Stimulated activated CD8-positive, alpha-beta memory T cell treated with anti-CD3 and anti-CD28 coated beads, Interleukin-7, amount 100 ng/mL, for 1 hour (primary cell): ENCODE measurements at places on chromosomes 3 and 15.

- no peak for DNase-seq
Observed at GRCh38 chr3:152316318-152316717, 47.6 kb downstream of the MBNL1 start.

DNA sequence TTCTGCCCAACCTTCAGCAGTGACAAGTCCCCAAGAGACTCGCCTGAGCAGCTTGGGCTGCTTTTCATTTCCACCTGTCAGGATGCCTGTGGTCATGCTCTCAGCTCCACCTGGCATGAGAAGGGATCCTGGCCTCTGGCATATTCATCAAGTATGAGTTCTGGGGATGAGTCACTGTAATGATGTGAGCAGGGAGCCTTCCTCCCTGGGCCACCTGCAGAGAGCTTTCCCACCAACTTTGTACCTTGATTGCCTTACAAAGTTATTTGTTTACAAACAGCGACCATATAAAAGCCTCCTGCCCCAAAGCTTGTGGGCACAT lies 3.5 kb downstream of the MYD88 start:
- DNase-seq = no peak

- DNase-seq = no peak
Observed at GRCh38 chr15:66057089-66057488, 187.8 kb downstream of the RAB11A start.

DNA sequence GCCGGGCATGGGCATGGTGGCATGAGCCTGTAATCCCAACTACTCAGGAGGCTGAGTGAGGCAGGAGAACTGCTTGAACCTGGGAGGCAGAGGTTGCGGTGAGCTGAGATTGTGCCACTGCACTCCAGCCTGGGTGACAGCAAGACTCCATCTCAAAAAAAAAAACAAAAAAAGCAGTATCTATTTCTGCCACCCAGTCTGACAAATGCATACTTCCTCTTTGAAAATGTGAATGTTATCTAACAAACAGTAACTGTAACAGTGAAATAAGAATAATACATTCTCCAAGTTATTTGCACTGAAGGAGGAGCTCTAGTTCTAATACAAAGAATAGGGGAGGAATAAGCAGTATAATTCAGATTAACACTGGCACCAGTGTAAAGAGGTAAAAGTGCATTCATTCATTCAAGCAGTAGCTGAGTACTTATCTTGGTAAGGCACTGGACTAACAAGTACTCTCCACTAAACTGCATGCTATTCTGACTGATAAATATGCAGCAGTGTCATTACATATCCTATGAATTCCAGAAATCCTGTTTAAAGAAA lies 12.9 kb downstream of the VPS13C start:
- DNase-seq = no peak

GRCh38 chr3:110583373-110583935 lies 488.2 kb upstream of the NECTIN3 start:
- DNase-seq = no peak

- DNase-seq = no peak
Observed at GRCh38 chr15:63473007-63473748, 31.2 kb upstream of the USP3 start.

GRCh38 chr3:136962927-136963326 lies 5.1 kb downstream of the IL20RB start:
- DNase-seq = no peak

DNA sequence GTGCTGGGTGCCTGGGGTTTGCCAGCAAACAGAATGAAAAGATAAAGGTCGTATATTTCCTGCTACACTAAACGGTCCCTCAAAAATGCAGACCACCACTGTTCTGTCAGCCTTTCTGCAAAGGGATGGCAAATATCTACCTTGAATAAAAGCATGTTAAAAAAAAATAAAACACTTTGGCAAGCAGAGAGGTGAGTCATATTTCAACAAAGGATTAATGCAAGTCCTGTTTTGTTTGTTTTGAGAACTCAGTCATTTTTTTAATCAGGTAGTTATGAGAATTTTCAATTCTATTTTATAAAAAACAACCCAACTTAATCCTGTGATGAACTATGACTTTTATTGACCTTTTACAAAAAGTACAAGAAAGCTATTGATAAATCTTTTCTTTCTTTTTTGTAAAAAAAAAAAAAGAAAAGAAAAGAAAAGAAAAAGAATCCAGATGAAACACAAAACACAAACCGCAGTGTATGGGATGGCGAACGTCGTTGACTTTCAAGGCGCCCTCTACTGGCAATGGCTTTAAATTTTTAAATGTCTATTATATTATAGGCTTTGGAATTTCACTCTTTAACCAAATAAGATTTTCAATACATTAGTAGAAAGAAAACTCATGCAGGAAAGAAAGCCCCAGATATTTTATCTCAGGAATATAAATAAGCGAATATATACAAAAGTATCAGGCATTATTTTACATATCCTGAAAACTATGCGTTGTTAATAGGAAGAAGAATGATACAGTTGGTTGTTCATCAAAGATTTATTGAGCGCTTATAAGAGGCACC lies 87.8 kb downstream of the NCEH1 start:
- DNase-seq = peak; percentile 4

DNA sequence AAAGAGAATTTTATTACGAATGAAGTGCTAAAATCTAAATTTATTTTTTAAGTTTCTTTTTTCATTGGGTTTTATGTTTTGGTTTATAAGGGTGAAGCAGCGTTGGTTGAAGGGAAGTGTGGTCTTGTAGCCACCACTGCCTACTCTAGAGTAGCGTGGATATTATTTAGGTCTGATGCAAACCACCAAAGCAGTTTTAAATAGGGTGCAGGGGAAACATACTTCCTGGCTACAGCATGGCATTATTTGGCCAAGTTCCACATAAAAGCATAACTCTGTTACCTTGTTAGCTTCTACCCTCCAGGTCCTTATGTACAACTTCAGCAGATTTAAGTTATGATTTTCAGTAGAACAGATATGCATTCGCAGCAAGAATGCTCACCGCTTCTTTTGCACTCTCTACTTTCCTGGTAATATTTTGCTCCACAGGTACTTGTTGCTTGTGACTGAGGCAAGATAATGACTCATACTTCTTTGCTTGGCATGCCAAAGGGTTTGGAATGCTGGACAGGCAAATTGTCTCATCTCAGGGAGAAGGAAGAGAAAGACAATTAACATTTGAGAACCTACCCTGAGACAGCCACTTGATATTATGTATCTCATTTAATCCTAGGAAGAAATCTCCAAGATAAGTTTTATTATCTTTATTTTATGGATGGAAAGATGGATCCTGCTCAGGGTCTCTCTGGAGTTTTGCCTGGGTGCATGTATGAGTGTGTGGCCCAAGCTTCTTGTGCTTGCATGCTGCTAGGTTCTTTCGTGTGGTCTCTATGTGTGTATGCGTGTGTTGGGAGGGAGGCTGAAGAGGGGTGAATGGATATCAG lies 5.4 kb downstream of the TGFBR2 start:
- no peak for DNase-seq

DNA sequence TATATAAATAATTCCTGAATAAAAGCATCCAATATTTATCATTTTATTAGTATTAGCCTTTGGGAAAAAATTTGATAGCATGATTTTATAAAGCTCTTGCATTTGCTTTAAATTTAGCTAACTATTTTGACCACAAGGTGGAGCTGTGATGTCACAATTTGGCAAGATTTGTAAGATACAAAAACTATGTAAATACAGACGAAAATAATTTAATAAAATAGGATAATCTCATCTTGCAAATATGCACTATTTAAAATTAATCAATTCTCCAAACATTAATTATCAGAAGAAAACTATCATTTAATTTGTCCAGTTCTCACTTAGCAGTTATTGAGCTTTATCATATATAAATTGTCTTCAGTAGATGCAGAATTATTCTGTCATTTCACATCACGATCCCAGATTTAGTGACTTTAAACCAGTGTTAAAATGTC lies 95.4 kb downstream of the PLOD2 start:
- no peak for DNase-seq

- DNase-seq = no peak
Observed at GRCh38 chr15:89157918-89158564, 63.3 kb downstream of the RLBP1 start.

DNA sequence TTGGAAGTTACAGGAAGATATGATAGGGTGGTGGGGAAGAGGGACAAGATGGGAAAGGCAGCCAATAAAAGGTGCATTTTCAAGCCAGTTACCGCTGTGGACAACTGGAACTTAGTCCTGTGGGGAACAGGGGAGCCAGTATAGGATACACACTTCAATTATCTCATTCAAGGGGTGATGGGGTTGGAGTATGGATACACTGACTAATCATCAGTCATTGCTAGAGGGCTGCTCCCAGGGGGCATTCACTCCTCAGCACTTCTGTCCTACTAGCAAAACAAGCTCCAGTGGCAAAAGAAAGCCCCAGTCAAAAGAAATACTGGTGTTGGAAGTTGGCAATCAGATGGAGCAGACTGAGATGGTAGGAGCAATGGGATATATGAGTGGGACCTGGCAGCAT lies 183.4 kb upstream of the GADL1 start:
- DNase-seq = no peak

DNA sequence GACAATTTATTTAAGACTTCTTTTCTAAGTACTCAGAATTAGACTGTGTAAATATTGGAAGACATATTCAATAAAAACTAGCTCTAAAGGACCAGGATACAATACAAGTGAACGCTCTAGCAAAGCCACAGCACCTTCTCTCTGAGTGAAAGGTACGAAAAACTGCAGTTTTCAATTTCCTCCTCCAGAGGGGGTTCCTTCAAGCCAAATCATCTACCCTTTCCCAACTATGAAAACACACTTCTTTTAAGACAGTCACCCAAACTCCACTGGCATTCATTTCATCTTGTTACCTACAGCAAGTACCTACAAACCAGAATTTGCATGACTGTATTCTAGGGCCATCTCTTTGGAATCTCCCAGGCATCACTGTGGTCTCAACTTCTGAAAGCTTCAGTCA lies 165.8 kb downstream of the ERC2 start:
- no peak for DNase-seq

GRCh38 chr3:65231544-65231943 lies 543.7 kb upstream of the ADAMTS9 start:
- DNase-seq = no peak

- no peak for DNase-seq
Observed at GRCh38 chr3:117688583-117688982, 979.0 kb downstream of the TUSC7 start.

GRCh38 chr3:12049675-12050074 lies 45.5 kb downstream of the SYN2 start:
- DNase-seq = no peak

- DNase-seq = no peak
Observed at GRCh38 chr3:180755556-180755955, 76.3 kb upstream of the CCDC39 start.

DNA sequence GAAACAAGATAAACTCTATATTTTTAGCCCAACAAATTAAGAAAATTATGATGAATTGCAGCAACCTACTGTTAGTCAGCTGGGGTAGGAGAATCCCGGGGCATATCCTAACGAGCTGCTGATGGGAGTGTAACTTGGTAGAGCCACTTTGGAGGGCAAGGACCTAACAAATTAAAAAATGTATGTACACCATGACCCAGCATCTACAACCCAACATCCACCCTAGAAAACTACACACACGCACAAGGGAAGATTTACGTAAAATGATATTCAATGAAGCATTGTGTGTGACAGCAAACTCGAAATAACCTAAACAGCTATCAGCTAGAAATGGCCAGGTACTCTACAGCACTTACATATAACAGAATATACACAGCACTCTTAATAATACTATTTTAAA lies 1.9 kb downstream of the BCL2A1 start:
- no peak for DNase-seq

GRCh38 chr3:16998236-16998923 lies 113.6 kb downstream of the PLCL2 start:
- DNase-seq = no peak

DNA sequence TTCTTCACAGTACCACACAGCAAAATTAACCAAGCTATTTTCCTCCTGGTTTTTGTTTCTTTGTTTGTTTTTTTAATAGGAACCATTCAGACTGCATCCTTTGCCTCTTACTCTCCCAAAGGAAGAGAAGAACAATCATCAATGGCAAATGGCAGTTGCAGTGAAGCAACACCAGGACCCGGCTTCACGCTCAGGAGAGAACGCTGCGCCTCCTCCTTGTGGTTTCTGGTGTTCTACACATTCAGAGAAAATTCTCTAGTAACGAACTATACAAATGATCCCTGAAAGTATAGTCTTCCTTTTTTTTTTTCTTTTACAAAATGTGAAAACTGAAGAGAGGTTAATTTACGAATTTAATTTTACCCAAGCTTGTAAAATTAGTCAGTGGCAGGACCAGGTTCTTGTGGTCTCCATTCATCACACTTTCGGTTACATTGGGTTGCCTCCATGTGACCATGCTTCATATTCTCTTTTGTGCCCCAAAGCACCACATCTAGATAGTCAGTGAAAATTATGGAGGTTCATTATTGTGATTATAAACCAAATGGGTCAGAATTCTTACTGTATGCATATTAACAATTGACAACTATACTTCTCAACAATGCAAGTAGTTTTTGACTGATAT lies 10.6 kb upstream of the MINDY2 start:
- DNase-seq = no peak

DNA sequence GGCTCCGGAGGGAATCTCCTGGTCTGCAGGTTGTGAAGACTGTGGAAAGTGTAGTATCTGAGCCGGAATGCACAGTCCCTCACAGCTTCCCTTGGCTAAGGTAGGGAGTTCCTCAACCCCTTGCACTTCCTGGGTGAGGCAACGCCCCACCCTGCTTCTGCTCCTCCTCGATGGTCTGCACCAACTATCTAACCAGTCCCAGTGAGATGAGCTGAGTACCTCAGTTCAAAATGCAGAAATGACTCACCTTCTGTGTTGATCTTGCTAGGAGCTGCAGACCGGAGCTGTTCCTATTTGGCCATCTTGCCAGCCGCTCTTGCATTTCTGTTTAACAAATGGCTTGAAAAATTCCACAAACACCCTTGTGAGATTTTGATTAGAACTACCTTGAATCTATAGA lies 156.1 kb downstream of the STXBP5L start:
- no peak for DNase-seq

- DNase-seq = no peak
Observed at GRCh38 chr15:22978691-22979237, 1.4 kb downstream of the CYFIP1 start.

DNA sequence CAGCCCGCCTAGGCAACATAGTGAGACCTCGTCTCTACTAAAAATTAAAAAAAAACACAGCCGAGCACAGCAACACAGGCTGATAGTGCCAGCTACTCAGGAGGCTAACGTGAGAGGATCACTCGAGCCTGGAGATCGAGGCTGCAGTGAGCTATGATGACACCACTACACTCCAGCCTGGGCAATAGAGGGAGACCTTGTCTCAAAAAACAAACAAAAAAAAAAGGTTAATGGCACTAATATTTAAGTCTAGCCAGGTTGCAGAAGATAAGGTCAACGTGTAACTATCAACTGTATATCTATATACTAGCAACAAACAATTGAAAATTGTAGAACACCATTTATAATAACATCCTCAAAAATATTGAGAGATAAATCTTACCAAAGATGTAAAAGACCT lies 75.1 kb downstream of the MYO9A start:
- DNase-seq = no peak
